Esophagus squamous epithelium (tissue), 5 donors: ENCODE measurements at places on chromosomes 4 and X. TPM values are rescaled to one million over a fixed set of nuclear protein-coding genes. Genes with fewer than 3 reads are reported as not detected.

The UGT8 gene
- total RNA-seq = 1.2 TPM

The CT47C1 gene
- total RNA-seq = not detected

The NALF2 gene
- total RNA-seq = not detected

The GPRIN3 gene
- 2.2 TPM for total RNA-seq

GRCh38 chr4:71444395-71444794 lies 105.6 kb downstream of the SLC4A4 start:
- no peak for DNase-seq

DNA sequence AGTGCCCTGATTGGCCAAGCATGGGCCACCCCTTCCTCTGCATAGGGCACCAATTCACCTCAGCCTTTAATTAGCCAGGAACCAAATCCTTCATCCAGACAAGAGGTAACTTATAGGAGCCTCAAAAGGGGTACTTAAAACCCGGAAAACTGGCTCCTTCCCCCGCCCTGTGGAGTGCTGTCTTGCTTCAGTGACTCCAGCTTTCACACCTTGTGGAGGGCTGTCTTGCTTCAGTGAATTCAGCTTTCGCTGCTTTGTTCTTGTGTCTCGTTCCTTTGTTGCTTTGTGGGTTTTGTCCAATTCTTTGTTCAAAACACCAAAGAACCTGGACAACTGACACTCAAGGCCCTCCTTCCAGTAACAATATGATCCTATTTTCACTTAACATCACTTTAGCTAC lies 82.2 kb upstream of the FRG1 start:
- no peak for DNase-seq

- no peak for DNase-seq
Measured at GRCh38 chr4:139736661-139737060, 71.0 kb downstream of the MGST2 start.

- DNase-seq = no peak
Measured at GRCh38 chr4:163833669-163834068, 339.2 kb downstream of the TMA16 start.

GRCh38 chrX:39592776-39593175 lies 505.0 kb downstream of the BCOR start:
- no peak for DNase-seq
